CD4-positive, alpha-beta T cell (primary cell): ENCODE measurements at places on chromosomes 3 and 15. TPM values are rescaled to one million over a fixed set of nuclear protein-coding genes. Genes with fewer than 3 reads are reported as not detected.

SYNPR gene
- not detected for total RNA-seq

- no peak overlapping the region for H3K27ac ChIP-seq
- no peak for DNase-seq
- peaks cover 62% of the 10 kb centered on the region for H3K36me3 ChIP-seq
- H3K27me3 ChIP-seq = no peaks in the 10 kb centered on the region
These were observed 41.5 kb downstream of the GPD1L start for GRCh38 chr3:32147933-32148332.

- H3K4me1 ChIP-seq = peaks cover 6% of the 10 kb centered on the region
- no peaks in the 10 kb centered on the region for H3K36me3 ChIP-seq
- DNase-seq = no peak
- no peak overlapping the region for H3K27ac ChIP-seq
These were observed 8.6 kb upstream of the MCF2L2 start for GRCh38 chr3:183437061-183437460.

DNA sequence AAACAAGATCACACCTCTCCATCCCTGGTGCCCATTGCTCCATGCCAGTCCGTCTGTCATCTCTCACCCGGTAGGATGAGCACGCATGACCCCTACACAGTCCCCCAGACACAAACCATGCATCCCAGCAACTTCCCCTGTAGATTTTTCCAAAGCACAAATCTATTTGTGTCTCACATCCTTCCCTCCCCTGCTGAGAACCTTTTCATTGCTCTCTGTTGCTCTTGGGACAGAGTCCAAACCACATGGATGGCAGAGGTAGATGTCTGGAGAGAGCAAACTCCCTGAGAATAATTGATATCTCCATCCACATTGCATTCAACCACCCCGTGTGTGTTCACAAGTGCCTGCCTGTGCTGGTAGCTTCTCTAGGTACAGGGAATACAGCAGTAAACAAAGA is 29.9 kb upstream of the LRTM1 start:
- no peaks in the 10 kb centered on the region for H3K36me3 ChIP-seq
- H3K27me3 ChIP-seq = peaks cover 2% of the 10 kb centered on the region
- H3K4me3 ChIP-seq = no peak overlapping the region

GRCh38 chr15:40102897-40103858 is 5.5 kb downstream of the BMF start:
- no peak overlapping the region for H3K4me3 ChIP-seq
- no peaks in the 10 kb centered on the region for H3K27me3 ChIP-seq
- no peak for DNase-seq
- no peak overlapping the region for H3K27ac ChIP-seq
- peaks cover 81% of the 10 kb centered on the region for H3K4me1 ChIP-seq

GRCh38 chr3:30035935-30036567 is 570.4 kb upstream of the TGFBR2 start:
- H3K27ac ChIP-seq = no peak overlapping the region
- no peak for DNase-seq
- H3K27me3 ChIP-seq = no peaks in the 10 kb centered on the region

DNA sequence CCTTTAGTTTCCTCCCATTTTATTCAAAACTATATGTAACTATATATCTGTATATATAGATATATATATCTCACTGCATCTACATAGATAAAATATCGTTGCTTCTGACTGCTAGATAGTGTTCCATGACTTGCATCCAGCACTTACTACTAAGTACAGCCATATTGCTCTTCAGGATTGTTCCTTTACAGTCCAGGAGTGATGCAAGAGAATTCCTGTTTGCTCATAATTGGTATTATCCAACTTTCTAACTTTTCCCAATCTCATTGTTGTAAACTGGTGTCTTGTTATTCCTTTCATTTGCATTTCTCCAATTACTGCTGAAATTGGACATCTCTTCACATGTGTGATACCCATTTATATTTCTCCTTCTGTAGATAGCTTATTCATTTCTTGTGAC is 99.8 kb upstream of the STRIT1 start:
- H3K4me3 ChIP-seq = no peak overlapping the region
- H3K27ac ChIP-seq = no peak overlapping the region
- H3K4me1 ChIP-seq = no peaks in the 10 kb centered on the region
- H3K27me3 ChIP-seq = no peaks in the 10 kb centered on the region

- H3K4me3 ChIP-seq = no peak overlapping the region
- H3K27ac ChIP-seq = no peak overlapping the region
- no peaks in the 10 kb centered on the region for H3K4me1 ChIP-seq
- no peak for DNase-seq
- no peaks in the 10 kb centered on the region for H3K27me3 ChIP-seq
- H3K36me3 ChIP-seq = no peaks in the 10 kb centered on the region
These were observed 306.5 kb downstream of the SQOR start for GRCh38 chr15:45941367-45941766.
